Activated CD4-positive, alpha-beta T cell treated with anti-CD3 and anti-CD28 coated beads, Interleukin-2, amount 50 U/mL, for 24 hours (primary cell): ENCODE measurements at places on chromosomes 11 and 22.

- DNase-seq: no peak
Measured at GRCh38 chr22:42747701-42748513, 27.2 kb upstream of the A4GALT start.

GRCh38 chr11:129264114-129264513 is 72.0 kb upstream of the ARHGAP32 start:
- DNase-seq: no peak

GRCh38 chr22:24003887-24004286 is 1.4 kb downstream of the GSTT4 start:
- no peak for DNase-seq

DNA sequence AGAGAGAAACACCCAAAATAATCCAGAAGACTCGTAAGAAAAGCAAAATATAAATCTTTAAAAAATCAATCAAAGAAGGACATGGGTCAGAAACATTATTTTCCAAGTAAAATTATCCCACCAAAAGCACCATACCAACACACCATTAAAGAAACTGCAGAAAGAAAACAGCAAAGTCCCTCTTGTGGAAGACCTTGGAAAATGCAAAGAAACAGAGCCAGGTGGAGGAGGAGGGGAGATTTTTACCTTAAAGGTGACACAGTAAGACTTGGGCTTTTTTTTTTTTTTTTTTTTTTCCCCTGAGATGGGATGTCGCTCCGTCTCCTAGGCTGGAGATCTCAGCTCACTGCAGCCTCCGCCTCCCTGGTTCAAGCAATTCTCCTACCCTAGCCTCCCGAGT is 123.8 kb downstream of the LARGE1 start:
- DNase-seq: no peak

- DNase-seq: no peak
Measured at GRCh38 chr11:64654958-64655541, 64.0 kb downstream of the SLC22A12 start.

DNA sequence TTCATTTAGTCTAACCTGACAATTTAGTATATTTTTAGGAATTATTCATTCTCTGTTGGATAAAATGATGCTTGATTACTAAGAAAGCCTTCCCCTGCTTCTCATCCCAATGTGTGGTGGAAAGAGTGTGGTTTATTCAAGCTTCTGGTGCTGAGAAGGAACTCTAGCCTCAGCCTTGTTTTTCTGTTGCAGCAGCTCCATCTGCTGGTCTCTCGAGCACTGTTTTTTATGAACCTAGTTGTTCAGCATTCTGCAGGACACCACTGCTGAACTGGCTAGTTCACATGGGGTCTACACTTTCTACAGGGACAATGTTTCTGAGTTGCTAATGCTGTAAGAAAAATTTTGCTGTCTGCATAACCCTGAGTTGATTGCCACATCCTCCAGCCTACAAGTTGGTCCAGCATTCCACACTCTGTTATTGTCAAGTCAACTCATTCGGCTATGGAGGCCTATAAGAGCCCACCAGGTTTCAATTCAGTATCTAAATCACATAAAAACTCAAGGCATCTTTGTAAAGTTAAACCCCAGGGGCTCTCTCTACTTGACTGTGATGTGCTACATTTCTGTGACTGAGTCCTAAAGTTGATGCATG is 14.3 kb downstream of the OR2AG2 start:
- DNase-seq: peak; percentile 55

DNA sequence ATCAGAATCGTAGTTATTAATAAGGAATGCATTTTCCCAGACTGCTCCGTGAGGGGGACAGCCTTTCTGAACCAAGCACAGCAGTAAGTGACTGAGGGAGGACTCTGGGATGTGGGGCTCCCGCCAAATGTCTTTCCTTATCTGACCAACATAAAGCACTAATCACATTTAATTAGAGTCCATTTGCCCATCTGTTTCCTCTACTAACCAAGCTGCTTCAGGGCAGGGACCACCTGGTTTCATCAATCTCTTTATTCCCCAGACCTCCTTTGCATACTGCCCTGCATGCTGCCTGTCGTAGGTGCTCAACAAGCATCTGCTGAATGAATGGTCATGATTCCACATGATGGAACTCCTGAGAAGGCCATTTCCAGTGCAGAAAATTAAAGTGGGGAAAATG is 29.4 kb downstream of the SMCO4 start:
- DNase-seq: no peak

DNA sequence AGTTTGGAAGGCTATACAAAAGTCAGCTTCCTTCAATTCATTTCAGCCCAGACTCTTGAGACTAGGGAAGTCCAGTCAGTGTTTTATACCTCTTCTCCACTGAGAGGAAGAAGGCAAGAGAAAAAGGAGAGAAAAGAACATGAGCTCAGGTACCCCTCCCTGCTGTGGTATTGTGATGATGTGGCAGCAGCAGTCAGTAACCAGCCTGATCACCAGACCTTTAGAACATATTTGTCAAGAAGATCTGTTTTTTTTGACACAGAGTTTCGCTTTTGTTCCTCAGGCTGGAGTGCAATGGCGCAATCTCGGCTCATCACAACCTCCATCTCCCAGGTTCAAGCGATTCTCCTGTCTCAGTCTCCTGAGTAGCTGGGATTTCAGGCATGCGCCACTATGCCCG is 21.2 kb upstream of the RPS13 start:
- no peak for DNase-seq

GRCh38 chr22:25361899-25362214 is 142.4 kb downstream of the CRYBB2 start:
- no peak for DNase-seq

- DNase-seq: no peak
Measured at GRCh38 chr11:14299921-14300320, 59.1 kb downstream of the RRAS2 start.

- DNase-seq: no peak
Measured at GRCh38 chr11:116607027-116607426, 165.8 kb downstream of the BUD13 start.

GRCh38 chr22:36252754-36253522 is at the start of gene APOL1:
Gene APOL1 (plus strand): TSS chr22:36253133. CDS start chr22:36254956, 1,823 bp downstream.
- DNase-seq: peak; percentile 13

DNA sequence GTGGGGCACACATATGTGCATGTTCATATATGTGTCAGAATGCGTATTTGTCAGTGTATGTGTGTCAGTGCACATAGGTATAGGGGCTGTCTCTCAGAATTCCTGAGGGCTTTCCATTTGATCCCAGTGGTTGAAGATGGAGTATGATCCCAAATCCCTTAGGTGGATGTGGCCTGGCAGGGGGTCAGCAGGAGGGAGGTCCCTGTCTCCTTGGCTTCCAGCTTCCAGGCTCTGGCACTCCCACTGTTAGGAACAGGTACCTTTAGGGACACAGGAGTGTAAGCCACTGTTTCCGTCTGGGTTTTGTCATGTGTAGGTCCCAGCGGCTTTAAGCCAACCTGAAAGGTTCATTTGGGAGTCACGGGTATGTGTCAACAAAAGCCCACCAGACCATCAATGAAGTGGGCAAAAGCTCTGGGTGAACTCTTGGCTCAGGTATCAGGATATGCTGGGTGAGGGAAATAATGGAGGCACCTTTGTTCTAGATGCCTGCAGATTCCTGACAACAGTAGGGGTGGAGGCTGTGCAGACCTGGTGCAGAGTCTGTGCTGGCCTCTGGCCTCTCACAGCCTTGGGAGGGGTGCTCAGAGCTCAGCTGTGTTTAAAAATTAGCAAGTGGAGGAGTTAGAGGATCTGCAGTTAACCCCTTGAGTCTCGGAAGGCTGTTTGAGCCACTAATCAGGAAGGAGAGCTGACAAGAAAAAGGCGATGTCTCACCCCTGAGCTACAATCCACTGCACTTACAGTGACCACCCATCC is 9.0 kb downstream of the KCNQ1OT1 start:
- no peak for DNase-seq

- no peak for DNase-seq
Measured at GRCh38 chr22:46405901-46406300, 70.4 kb downstream of the TRMU start.

DNA sequence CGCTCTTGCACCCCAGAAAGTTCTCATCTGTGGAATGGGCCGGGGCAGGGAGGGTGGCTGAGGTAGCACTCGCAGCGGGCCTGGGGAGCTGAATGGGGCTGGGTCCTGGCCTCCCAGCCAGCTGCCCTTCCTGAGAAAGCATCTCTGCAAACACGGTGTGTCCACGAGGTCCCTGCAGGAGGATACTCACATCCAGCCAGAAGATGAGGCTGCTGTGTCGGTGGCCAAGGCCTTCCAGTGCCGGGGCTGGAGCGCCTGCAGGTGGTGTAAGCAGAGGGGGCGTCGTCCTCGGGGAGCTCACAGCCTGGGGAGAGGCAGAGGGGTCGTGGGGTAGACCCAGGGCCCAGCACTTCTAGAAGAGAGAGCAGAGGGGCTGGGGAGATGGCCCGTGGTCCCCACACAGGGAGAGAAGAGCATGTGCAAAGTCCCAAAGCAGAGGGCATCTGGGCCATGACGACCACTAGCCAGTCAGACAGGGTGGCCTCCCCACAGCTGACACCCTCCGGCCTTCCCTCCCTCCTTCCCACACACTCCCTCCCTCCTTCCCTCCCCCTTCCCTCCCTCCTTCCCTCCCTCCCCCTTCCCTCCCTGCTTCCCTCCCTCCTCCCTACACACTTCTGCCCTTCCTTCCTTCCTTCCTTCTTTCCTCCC is 97.9 kb downstream of the WNT7B start:
- no peak for DNase-seq

GRCh38 chr11:114056409-114056808 is 3.1 kb upstream of the ZBTB16 start:
- no peak for DNase-seq

DNA sequence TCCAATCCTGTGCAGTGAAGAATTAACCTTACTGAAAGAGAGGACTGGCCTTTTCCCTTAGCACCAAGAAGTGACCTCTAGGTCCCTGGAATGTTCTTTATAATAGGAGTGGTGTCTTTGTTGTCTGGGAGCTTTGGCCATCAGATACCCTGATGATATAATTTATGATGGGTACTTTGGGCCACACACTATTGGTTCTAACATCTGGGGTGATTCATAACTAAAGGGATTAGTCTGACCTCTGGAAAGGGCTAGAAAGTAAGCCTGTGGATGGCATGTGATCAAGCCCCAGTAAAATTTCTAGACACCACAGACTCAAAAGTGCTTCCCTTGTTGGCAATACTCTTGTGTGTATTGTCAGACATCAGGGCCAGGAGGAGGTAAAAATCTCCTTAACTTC is 891.2 kb downstream of the KCNA4 start:
- no peak for DNase-seq

- DNase-seq: no peak
Measured at GRCh38 chr11:36092314-36093030, 148.6 kb downstream of the LDLRAD3 start.

GRCh38 chr11:8018484-8019313 is 31.6 kb downstream of the EIF3F start:
- peak; percentile 34 for DNase-seq

DNA sequence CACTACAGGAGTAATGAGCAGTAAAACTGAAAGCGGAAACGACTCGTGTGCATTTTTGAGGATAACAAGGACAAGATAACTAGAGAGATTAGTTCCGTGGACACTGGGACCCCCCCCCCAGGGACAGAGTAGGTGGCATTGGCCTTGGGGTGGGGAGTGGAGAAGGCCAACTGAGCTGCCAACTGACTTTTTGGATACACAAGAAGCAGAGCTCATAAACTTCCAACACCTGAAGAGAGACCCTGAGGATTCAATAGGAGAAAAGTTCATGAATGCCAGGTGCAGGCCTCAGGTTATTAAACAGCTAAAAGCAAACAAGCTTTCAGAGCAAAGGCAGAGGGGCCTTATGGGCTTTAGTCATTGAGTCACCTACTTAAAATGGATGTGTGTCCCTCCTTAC is 17.6 kb upstream of the PRSS23 start:
- no peak for DNase-seq
